NCI-H1417 treated with DMSO at 0.1 percent for 48 hours (cell line): ENCODE measurements at places on chromosomes 12 and 14.

DNA sequence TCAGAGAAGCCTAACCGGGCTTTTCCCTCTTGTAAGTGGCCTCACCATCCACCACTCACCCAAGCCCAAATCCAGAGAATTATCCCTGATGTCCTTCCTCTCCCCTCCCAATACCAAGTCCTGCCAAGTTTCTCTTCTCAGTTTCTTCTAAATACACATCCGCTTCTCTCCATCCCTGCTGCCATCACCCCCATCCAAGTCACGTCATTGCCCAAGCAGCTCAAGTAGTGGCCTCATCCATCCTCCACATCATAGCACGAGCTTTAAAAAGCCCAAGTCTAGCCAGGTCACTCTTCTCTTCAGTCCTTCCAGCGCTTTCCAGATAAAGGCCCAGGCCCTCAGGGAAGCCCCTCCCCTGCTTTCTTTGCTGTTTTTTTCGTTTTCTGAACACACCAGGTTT is 25.4 kb downstream of the IL31 start:
- DNase-seq = no peak

DNA sequence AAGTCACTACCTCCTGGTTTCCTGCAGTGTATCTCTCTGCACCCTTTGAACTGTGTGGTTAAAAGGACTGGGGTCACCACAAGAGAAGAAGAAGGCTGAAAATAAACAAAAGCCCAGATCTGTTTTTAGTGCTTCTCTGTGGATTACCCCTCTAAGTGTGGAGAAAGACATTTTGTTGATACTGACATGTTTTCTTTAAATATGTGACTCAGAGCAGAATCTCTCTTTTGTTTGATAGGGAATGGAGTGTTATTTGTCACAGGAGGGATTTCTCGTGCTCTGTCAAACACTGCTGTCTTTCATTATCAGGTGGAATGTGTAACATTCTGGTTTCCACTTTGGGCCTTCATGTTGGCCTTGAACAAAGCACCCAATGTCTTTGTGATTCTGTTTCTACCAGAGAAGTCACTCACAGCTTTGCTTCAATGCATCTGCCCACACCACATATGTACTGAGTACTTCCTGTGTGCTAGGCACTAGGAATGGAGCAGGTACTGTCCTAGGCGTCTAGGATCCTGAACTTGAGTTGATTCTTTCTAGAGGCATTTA is 82.1 kb downstream of the PLXNC1 start:
- no peak for DNase-seq

DNA sequence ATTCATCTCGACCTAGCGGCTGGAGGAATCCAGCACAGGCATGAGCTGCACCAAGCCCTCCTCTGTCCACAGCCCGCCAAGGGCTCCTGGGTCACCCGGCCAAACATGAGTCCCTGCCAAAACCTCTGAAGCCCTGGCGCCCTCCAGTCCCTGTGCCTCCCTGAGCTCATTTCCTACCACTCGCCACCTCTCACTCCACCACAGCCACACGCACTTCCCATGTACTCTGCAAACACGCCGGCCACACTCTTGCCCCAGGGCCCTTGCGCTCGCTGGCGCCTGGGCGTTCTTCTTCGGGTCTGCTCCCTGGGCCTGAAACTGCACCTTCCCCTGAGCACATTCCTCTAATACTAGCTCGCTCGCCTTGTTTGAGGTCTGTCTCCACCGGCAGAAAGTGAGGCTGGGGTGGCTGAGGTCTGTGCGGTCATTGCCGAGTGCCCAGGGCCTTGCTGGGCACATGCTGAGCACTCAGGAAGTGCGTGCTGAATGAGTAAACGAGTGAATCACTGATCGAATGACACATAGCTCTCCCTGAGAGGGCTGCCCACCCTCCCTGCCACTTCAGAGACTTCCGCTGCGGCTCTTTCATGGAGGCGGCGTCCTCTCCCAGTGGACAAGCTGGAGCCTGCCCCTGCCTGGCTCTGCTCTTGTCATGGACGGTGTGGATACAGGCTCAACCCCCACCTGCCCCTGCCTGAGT is 33.7 kb upstream of the DLK1 start:
- no peak for DNase-seq

DNA sequence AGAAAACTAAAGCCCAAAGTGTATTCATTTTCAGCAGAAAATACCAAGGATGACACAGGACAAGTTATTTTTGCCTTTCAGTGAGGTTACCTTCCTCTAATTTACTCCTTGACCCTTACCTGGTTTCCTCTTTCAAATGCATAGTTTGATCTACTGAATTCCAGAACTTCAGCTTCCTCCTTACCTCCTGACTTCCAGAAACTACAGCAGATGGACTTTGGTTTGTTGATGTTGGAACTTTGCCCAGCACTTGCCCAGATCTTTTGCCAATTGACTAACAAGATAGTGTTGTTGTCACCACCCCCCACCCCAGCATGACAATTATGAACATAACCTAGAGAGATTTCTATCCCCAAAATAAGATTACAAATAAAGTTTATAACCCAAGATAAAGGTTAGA is 63.2 kb downstream of the NAV3 start:
- no peak for DNase-seq

DNA sequence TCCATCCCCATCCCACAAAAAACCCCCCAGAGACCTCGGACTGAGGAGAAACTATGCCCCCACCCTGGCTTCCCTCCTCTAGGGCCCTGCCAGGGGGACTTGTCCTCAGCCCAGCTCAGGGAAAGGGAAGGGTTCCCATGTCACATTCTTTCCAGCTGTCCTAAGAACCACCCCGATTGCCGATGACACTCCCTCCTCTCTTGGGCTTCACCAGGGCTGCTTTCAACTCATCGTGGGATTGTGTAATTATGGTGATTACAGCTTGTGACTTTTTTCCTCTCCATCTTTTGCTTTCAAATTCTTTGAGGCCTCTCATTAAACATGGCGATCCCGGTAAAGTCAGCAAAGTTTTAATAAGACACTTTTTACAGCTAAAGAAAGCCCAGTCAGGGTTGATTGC is 344.0 kb downstream of the DPF3 start:
- no peak for DNase-seq

DNA sequence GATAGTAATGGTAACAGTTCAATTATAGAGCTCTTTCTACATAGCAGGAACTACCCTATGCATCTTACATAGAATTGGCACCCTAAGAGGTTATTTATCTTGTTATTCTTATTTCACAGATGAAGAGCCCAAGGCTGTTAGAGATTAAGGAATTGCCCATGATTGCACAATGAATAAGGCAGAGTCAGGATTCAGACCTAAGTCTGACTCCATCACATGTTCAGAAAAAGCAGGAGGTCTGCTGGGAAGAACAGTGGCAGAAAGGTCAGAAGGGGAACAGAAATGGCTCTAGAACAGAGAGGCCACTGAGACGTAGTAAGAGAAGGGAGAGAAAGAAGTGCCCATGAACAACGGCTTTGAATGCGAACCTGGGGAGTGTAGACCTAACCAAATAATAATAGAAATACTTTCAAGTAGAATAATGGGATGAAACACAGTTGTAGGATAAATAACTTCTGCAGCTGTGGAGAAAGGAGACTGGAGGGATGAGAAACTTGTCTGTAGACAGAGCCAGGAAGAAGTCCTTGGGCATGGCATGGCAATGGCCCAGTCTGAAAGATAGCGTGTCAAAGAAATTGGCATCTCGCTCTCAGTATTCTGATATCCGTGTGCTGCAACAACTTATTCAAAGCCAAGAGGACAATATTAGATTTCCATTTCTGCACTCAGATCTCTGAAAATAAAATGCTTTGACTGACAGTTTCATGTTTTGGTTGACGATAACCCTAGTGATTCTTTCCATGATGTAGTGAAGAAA is 17.6 kb downstream of the MYBPC1 start:
- DNase-seq = no peak

GRCh38 chr12:102326982-102327381 is 129.3 kb upstream of the PMCH start:
- DNase-seq = no peak

GRCh38 chr12:105331805-105332251 is 1.3 kb downstream of the C12orf75 start:
- DNase-seq = no peak

GRCh38 chr14:24712909-24713308 is 78.9 kb upstream of the GZMB start:
- DNase-seq = no peak

DNA sequence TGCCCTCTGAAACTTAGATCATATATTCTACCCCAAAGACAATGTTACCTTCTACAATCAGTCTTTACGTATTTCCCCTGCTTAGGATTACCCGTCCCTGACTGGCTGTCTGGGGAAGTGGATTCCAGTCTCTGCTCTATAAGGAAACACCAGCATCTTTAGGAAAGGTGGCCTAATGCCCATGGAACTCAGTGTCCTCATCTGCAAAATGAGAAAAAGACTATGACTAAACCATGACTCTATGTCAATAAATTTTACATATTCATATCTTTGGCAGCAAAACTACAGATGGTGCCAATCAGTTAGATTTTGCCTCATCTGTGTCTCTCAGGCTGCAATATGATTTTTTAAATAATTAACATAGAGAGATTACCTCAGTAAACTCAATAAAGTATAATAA is 133.8 kb downstream of the ITPR2 start:
- no peak for DNase-seq

DNA sequence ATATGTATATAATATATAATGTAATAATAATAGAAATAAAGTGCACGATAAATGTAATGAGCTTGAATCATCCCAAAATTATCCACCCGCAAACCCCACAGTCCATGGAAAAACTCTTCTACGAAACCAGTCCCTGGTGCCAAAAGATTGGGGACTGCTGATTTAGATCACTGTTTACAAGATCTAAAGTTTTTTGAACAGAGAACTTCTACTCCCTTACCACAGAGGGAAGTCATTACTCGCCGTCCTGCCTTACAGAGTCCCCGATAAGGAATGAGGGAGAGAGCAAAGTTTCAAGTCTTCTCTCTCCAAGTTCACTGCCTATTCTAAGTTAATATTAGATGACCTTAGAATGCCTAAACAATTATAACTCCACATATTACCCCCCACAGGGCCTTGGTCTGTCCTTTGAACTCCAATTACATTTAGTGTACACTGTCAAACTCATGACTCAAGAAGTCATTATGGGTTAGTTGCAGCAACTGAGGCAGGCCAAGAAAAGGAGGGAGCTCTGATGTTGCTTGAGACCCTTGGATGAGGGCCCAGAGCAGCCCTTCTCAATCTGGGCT is 21.8 kb upstream of the DHRS4 start:
- DNase-seq = no peak

GRCh38 chr12:131087302-131087818 is 133.7 kb downstream of the ADGRD1 start:
- DNase-seq = no peak

DNA sequence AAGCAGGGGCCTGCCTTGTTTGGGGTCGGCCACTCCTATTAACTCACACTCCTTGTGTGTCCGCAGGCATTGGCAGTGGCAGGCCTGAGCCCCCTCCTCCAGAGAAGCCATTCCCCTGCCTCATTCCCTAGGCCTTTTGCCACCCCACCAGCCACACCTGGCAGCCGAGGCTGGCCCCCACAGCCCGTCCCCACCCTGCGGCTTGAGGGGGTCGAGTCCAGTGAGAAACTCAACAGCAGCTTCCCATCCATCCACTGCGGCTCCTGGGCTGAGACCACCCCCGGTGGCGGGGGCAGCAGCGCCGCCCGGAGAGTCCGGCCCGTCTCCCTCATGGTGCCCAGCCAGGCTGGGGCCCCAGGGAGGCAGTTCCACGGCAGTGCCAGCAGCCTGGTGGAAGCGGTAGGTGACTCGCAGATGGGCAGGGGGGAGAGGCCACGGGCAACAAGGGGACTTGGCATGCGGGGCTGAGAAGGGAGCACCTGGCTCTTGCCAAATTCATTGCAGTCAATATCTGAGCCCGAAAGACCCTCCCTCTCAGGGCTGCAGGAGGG is 106.3 kb upstream of the FKBP4 start:
- DNase-seq = no peak

DNA sequence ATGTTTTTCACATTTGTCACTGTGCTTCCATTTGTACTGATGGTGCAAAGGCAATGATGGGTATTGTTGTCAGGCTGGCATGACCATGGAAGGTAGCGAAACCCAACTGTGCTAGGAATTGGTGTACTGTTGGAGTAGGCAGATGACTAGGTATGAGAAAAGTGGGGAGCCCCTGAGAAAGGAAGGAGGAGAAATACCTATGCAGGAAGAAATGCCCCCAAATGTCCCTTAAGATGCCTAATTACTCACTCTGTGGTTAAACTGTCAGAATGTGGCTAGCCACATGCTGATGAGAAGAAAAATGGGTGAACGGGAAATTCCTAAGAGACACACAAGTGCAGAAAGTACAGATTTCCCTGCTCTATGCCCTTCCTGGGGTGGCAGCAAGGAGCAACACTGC is 339.1 kb downstream of the TMEM132D start:
- no peak for DNase-seq

DNA sequence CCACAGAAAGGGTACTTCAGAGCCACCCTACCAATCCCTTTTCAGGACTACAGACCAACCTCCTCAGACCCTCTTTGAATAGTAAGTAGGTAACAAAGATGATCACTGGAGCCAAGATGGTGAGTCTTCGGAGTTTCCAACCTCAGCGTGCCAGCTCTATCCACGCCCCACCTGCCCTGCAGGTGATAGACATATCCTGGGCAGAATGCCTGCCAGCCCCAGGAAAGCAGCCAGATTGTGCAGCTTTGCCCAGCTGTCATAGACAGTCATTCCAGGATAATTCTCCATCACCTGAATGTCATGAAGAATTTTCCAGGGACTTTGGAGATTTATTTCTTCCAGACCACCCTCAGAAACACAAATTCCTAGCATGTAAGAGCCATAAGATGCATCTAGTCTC is 434.4 kb downstream of the RGS6 start:
- no peak for DNase-seq

DNA sequence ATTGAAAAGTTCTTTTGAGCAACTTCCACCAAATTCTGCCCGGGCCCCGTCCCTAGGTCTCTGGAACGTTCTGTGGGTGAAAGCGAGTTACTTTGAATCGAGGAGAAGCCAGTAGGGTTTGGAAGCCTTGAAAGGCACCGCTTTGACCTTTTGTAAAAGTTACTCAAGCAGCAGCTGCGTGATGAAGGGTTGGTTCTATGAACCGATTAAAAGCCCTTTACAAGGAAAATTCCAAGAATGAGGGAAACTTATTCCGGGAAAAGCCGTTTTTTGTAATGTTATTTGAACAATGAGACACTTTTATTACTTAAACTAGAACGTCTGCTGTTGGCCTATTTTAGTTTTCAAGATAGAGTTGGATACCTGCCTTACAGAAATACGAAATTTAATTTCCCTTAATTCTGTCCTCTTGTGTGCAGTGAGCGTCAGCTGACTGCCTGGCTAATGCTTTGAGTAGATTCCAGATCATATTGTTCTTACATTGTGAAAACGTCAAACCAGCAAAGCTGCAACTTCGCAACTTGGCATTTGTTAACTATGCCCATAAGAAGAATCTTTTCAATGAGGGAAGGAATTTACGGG is 906 bp downstream of the LARP4 start:
- no peak for DNase-seq

DNA sequence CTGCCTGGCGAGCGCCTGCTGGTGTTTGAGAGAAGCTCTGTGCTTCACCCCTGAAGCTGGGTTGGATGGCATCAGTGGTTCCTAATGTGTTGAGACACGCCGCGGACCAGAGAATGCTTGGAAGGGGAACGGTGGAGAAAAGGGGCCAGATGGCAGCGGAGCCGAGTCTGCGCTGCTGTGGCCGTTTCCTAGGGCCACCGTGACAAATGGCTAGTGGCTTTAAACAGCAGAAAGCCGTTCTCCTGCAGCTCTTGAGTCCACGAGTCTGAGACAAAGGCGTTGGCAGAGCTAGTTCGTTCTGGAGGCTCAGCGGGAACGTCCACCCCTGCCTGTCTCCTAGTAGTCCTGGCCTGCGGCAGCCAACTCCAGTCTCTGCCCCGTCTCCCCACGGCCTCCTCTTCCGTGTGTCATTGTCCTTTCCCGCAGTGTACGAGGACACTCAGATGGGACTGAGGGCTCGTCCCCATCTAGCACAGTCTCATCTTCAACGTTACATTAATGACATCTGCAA is 103.6 kb downstream of the ADGRD1 start:
- DNase-seq = no peak
